GM23338 (cell line): ENCODE measurements at places on chromosomes 3 and 15.

DNA sequence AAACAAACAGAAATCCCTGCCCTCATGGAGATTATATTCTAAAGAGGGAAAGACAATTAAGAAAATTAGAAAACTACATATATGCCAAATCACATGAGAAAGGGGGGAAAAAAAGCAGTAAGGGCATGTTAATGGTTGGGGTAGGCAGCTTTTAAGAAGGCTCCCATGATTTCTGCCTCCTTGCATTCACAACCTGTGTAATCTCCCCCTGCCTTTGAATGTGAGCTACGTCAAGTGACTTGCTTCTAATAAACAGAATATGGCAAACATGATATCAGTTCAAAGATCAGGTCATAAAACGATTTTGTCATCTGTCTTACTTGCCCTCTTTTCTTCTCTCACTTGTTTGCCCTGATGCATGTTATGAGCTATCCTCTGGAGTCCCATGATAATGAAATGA, 673.6 kb upstream of the ADAMTS9 start:
- DNase-seq = no peak

DNA sequence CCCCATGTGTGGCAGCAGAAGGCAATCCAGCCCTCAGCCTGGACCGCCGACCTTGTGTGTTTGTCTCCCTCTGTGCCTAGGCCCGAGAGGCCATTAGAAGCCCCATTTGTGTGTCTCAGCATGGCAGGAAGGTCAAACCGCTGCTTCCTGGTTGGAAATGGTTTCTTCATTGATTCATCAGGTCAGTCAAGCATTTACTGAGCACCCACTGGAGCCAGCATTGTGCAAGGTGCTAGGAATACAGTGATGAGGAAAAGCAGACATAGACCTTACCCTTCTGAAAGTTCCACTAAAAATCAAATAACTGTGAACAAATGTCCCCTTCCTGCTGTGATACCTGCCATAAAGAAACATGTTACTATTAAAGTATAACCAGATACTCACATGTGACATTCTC, 265.9 kb upstream of the CTDSPL start:
- DNase-seq = no peak

DNA sequence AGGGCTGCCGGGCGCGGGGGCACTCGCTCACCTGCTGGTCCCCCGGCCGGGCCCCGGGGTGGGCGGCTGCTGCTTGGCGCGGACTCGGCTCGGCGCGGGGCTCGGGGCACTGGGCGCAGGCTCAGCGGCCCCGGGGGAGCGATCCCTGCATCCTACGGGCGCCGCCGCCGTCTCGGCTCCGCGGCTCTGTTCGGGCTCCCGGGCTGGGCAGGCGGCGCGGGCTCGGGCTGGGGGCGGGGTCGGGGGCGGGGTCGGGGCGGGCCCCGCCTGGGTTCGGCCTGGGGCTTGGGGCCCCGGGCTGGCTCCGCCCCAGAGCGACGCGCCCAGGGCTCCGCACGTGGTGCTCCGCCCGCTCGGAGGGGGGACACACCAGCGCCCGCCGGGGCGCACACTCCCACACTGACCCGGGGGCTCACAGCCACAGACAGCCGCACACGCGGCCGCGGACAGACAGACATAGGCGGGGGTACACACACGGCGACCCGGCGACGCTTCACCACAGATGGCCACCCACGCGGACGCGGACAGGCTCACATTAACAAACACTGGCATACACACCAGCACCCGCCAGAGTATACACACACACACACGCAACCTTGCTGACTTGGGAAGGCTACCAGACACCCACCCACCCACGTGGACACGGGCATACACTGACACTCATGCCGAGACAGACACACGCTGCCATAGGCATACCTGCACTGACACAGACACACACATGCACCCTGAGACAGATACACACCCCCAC, at the start of gene SCN5A:
Gene SCN5A (minus strand): TSS at position 188 of the 748 bp plus-strand sequence. CDS start 16,380 bp downstream, outside the sequence.
- DNase-seq = peak; percentile 73

DNA sequence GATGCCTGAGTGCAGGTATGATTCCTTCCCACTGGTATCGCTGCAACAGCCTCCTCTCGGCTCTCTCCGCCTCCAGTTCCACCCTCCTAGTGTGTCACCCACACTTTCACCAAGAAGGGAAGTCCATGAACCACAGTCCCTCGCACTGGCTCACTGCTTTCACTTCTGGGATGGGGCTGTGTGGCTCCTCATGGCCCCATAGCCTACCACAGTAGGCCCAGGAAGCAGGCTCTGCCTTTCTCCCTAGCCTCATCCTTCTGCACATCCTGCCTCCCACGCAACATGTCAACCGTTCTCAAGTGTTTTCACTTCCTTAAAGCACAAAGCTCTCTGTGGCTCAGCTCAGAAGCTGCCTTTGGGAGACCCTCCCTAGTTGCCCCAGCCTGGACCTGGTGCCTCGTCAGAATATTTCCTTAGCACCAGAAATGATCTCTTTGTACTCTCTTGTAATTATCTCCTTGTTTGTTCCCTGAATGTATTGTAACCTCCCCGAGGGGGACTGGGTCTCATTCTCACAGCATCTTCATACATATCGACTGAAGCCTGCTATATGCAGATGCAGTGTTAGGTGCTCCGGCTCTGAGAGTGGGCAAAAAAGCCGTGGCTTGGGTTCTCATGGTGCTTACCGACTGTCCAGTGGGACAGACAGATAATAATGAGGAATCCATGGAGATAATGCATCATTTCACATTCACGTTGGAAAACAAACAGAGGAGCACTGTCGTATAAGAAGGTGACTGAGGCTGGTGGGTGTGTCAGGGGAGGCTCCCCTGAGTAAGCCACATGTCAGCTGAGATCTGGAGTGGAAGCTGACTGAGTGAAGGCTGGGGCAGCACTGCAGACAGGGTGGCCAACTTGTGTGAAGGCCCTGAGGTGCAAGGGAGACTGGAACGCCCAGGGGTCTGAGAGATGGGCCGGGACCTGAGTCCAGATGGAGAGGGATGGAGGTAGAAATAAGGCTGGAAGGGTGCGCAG, 107.1 kb downstream of the DGKG start:
- DNase-seq = no peak

DNA sequence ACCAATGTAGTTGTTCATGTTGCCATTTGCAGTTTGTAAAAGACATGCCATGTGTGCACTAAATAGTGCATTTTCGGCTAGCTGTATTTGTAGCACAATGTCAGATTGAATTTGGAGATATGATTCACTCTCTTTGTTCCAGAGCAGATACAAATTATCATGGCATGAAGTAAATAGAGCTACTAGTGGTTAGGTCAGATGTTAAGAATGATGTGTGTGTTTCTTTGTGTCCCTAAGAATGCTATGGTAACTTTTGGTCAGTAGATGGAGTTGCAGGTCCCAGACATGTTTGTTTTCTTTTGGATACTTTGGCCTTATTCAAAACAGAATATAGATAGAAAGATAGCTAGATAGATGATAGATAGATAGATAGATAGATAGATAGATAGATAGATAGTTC, 595.8 kb downstream of the NLGN1 start:
- DNase-seq = peak; percentile 48

GRCh38 chr3:23698652-23699313, 107.0 kb upstream of the UBE2E1 start:
- no peak for DNase-seq

DNA sequence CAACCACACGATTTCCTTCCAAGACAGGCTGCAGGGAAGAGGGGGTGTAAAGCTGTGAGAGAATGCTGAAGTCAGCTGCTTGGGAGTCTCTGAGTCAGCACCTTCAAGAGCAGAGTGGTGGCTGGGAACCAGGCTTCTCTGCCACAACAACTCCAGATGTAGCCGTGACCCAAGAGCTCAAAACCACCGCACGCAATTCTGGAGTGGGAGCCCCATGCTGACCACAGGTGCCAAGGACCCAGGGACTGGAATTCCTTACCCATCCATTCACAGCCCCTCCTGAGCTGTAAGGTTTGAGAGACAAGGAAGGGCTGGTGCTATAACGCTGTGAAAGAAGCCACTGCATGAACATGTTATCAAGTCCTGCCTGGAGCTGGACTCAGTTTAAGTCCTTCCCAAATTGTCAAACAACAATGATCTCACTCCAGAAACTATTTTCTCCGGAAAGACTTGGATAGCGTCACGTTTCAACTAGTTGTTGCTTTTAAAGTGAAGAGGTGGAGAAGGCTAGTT, 61.4 kb downstream of the UMPS start:
- no peak for DNase-seq

- no peak for DNase-seq
These were observed 56.4 kb upstream of the ACAD9 start for GRCh38 chr3:128823008-128823407.

GRCh38 chr15:89860431-89860830, 33.4 kb downstream of the AP3S2 start:
- no peak for DNase-seq

- DNase-seq = no peak
These were observed 11.8 kb upstream of the ZNF770 start for GRCh38 chr15:34999906-35000305.

- DNase-seq = no peak
These were observed 85.1 kb downstream of the ZBTB20 start for GRCh38 chr3:115062009-115062408.

GRCh38 chr3:6806991-6807390, 53.9 kb upstream of the GRM7 start:
- no peak for DNase-seq

DNA sequence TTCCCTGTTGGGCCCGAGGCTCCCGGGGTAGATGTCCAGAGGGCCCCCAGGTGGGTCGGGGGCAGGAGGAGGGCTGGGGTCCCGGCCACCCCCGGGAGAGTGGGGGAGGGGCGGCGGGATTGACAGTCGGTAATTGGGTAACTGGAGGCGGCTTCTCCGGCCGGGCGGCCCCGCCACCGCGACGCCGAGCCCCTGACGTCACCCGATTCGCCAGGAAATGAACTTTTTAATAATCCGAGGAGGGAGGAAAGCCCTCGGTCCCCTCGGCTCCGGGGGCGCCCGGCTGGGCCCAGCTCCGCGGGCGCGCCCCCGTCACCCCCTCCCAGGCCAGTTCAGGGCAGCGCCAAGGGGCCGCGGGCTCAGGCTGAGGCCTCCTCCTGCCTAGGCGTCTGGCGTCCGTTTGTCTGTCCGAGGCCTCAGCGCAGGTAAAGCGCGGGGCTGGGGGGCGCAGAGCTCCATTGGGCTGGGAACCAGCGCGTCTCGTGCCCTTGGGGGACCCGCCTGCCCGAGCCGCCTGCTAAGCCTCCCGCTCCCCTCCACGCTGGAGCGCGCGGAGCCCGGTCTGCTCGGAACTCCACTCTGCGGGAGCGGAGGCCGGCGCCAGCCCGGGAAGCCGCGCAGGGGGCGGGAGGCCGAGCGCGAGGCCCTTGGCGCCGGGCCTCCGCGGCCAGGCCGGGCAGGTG, 3.9 kb downstream of the GATA2 start:
- DNase-seq = peak; percentile 64

DNA sequence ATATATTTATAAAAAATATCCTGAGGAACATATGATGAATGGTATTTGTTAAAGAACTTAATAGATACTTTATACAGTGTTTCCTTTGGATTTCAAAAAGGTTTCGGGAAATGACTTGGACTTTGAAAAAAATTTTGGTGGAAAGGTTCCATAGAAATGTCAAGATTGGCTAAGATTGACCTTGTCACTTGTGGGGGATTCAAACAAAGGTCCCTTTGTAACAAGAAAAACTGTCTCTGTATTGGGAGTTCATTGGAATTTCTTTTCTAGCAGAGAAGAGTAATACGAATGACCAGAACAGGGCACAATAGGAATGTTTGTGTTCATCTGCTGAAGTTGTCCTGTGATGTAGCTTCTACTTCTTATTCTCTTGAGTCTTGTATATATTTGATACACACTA, 43.2 kb downstream of the ARHGEF26 start:
- no peak for DNase-seq

DNA sequence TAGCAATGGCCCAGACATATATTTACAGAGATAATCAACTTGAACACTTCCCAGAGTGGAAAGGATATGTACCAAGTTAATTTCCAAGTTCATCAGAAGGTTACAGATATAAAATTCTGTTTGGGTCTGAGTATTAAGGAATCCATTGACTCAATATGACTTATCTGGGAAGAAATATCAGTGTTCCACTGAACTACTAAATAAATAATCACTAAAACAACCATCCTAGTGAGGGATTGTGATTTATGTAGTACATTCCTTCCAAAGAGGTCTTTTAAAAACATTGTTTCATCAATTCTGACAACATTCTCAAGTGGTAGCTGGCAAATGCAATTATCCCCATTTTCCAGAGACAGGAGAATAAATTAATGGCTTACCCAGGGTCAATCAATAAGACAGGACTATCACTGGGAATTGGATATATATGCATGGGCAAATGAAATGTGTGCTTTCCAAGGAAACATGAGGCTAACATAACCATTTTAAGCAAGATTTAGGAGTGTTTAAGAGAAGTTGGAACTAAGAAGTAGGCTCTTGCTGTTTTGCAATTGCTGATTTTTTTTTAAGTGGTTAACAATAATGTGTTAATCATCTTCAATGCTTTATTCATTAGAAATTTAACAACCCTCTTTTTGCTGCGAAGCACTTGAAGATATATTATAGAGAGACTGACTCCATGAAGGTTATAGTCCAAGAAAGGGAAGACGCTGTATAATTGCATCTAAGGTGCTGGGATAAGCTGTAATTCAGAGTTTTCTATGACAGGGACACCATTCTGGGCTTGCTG, 37.9 kb downstream of the SLC9A9 start:
- no peak for DNase-seq

- no peak for DNase-seq
These were observed 39.0 kb downstream of the ARHGEF3 start for GRCh38 chr3:56762718-56763117.

GRCh38 chr3:40382617-40382979, 4.4 kb upstream of the ENTPD3 start:
- DNase-seq = no peak

- DNase-seq = no peak
These were observed 100.3 kb downstream of the ADCY5 start for GRCh38 chr3:123348471-123349200.

DNA sequence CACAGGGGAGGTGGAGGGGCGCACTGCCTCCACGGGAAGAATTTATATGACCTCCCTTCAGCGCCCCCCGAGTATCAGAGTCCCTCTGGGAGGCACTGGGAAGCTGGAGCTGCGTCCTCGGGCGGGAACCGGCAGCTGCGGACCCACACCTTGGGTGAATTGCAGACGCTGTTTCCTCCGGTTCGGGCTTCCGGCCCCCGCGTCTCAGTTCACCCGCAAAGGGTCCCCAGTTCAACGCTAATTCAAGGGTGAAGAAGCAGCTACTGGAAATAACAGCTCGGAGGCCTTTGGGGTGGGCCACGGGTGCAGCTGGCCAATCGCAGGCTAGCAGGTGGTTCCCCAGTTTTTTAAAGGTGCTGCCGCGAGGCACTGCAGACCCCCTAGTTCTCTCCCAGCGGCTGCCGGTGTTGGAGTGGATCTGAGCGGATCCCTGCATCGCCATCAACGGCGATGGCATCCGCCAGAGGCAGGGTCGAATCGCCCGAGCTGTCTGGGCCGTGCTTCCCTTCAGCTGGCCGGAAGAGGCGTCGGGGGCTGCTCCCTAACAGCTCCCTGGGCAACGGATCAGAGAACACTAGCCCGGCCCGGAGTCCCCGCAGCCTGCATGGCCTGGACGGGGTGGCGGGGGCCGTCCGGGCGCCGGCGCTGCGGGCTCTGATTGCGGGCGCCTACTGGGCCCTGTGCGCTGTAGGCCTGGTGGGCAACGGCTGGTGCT, 19.4 kb upstream of the ADAMTS7 start:
- peak; percentile 74 for DNase-seq
